Retinal pigment epithelial cell (primary cell): ENCODE measurements at places on chromosomes 16 and 17.

- no peak for DNase-seq
Observed at GRCh38 chr17:1166276-1166675, 13.5 kb downstream of the ABR start.

DNA sequence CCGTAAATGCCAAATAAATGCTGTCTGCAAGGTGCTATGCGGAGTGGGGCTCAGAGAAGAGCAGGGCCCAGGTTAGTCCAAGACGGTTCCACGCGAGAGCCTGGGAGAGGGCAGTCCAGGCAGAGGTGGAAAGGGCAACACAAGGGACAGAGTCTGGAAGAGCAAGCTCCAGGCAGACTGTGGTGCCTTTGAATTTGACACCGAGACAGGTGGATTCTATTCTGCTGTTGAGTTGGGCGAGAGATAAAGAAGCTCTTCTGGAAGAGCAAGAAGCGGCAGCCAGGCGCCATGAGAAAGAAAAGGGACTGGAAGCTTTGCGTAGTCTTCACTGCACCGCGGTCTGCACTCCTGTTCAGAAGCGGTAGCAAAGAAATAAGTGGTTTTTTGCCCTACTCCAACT, 55.6 kb downstream of the CYTH1 start:
- no peak for DNase-seq

DNA sequence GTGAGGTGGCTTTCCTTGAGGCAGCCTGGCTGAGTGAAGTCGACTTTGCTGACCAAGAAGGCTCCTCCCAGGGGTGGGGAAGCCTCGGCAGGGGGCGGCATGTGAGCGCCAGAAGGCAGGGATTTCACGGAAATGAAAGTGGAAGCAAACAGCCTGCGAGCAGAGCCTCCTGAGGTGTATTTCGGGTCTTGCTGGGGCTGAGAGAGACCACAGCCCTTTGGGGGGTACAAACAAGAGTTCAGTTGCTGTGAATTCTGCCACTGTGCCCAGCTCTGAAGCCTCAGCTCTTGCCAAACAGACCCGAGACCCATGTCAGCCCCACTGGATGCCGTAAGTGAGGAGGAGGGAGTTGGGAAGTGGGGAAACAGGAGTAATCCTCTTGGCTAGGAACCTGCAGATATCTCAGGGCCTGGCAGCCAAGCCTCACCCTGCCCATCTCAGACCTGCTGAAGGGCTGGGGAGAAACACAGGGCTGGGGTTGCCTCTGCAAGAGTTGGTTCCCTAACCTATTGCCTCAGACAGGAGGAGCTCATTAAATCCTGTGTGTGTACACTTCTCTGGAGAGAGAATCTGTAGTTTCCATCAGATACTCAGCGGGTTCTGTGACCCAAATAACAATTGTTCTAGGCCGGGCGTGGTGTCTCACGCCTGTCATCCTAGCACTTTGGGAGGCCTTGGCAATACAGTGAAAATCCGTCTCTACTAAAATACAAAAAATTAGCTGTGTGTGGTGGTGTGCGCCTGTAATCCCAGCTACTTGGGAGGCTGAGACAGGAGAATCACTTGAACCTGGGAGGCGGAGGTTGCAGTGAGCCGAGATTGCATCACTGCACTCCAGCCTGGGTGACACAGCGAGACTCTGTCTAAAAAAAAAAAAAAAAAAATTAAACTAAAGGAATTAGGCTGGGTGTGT, at the start of gene IFI35:
Gene IFI35 (plus strand): TSS at position 146 of the 913 bp plus-strand sequence. CDS start 164 bp downstream, at position 310.
- DNase-seq = no peak

- DNase-seq = no peak
Observed at GRCh38 chr17:65483438-65483837, 78.0 kb downstream of the AXIN2 start.

DNA sequence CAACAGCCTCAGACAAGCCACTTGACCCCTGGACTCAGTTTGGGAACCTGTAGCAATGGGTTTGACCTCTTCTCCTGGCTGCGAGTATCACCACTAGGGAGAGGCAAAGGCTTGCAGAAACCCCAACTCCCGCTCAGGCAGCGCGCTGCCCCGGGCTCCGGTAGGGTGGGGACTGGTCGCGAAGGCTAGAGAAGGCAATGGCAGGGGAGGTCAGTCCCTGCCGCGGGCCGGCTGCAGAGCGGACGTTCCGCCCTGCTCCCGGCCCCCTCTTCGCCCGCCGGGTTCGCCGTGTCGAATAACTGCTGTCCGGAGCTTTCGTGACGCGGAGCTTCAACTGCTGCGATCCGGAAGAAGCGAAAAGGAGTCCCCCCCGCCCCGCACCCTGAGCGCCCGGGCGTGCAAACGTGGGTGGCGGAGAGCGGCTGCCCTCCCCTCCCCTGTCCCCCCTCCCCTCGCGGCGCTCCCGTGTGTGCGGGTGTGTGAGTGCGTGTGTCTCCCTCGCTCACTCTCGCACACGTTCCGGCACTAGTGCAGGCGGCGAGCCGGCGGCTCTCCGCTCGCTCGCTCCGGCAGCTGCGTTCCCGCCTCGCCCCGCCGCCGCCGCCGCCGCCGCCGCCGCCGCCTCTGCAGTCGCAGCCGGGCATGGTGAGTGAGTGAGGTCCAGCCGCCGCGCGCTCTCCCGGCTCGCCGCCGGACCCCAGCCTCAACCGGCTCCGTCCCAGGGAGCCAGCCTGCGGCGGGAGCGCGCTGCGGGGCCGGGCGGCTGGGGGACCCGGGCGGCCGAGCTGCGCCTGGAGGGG, 772 bp upstream of the SHISA6 start:
- no peak for DNase-seq

- DNase-seq = no peak
Observed at GRCh38 chr16:49587511-49587910, 213.9 kb downstream of the C16orf78 start.

DNA sequence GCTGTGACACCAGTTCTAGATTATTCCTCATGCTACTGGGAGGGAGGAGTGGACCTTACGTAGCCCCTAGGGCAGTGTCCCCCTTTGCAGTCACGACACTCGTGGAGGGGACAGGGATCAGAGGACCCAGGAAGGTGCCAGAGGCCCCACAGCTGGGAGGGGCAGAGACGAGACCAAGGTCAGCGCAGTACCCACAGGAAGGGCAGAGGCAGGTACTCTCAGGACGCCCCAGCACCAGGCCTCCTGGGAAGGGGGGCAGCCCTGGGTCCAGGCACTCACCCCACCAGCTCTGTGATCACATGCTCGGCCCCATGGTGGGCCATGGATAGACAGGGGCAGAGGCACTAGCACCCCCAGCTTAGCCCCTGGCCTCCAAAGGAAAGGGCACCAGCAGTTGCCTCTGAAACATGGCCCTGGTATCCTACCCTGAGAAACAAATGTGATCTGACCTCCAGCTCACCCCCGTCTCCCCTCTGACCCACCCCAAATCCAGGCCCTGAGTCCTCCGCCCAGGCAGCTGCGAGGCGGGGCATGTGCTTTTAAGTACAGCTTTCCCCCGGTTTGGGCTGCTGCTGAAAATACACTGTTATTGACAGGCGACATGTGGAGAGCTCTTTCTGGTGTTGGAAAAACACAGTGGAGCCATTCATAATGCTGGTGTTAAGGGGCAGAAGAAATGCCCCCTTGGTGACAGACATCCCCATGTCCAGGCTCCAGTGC, 361.9 kb downstream of the C16orf95 start:
- no peak for DNase-seq

GRCh38 chr17:19762515-19762961, 14.4 kb upstream of the ALDH3A1 start:
- no peak for DNase-seq

DNA sequence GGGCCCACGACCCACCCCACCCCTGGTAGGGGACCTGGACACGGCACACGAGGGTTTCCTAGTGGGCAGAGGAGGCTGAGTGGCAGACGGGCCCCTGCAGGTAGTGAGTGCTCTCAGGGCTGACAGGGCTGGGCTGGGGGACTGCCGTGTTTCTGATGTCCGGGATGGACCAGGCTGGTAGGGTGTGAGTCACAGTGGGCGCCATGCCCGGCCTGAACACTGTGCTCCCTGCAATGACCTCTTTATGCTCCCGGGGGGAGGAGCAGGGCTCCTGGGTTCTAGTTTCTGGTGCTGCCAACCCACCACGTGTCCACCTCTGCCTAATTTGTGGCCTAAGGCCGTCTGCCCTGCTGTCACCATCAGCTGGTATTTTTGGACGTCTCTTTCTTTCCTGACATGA, 26.3 kb downstream of the ARHGAP23 start:
- DNase-seq = peak; percentile 84

DNA sequence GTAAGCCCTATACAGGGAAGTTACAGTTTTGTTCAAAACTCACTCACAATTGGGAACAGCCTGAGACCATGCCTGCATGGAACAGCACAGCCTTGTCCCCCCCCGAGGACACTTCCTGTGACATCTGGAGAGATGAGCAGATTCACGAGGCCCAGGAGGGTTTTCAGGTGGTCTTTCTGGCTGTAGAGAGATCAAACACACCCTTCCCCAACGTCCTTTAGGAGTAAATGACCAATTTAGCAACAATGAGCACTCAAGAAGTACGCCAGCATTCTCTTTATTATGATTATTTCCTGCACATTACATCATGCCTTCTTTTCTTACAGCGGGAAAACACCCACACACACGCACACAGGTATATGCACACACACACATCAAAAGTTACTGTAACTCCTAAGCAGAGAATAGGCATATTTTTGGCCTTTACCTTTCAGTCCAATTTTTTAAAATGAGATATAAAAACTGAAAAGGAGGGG, 39.0 kb downstream of the ADCY9 start:
- DNase-seq = no peak

GRCh38 chr16:15790458-15790857, 66.4 kb downstream of the MYH11 start:
- no peak for DNase-seq

- no peak for DNase-seq
Observed at GRCh38 chr17:2040942-2041560, 771 bp upstream of the OVCA2 start.

- no peak for DNase-seq
Observed at GRCh38 chr17:59328601-59329000, 2.9 kb upstream of the YPEL2 start.

DNA sequence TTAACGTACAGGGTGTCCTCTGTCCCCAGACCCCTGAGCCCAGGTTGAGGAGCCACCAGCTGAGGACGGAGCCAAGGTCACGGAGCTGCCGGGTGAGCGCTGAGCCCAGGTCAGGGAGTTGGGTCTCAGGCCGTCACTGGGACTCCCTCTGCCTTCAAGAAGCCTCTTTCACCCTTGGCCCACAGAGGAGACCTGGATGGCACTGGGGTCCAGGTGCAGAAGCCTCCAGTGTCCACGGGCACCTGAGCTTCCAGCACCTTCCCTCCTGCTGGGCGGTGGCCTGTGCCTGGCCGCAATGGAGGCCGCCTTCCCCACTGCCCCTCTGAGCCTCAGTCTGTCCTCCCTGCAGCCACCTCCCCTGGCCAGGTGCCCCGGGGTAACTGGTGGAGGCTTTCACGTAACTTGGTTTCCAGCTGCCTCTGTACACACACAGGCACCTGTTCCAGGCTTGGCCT, 31.6 kb upstream of the CDH15 start:
- DNase-seq = no peak

DNA sequence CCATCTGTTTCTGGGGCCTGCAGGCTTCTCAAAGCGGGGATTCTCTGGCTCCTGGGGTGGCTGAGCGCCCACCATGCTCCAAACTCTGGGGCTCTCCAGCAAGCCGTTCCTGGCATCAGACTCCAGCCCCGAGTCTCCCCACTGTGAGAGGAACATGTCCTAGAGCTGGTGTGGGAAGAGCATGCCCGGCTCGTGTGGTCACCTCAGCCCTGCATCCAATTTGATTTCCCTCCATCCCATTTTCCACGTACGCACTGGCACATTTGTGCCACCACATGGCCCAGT, 23.2 kb upstream of the KCNJ12 start:
- no peak for DNase-seq

- no peak for DNase-seq
Observed at GRCh38 chr16:56263711-56264608, 72.7 kb downstream of the GNAO1 start.

GRCh38 chr17:17868641-17869522, 32.1 kb upstream of the SREBF1 start:
- DNase-seq = no peak

- no peak for DNase-seq
Observed at GRCh38 chr16:19854543-19854876, 30.1 kb downstream of the GPRC5B start.

DNA sequence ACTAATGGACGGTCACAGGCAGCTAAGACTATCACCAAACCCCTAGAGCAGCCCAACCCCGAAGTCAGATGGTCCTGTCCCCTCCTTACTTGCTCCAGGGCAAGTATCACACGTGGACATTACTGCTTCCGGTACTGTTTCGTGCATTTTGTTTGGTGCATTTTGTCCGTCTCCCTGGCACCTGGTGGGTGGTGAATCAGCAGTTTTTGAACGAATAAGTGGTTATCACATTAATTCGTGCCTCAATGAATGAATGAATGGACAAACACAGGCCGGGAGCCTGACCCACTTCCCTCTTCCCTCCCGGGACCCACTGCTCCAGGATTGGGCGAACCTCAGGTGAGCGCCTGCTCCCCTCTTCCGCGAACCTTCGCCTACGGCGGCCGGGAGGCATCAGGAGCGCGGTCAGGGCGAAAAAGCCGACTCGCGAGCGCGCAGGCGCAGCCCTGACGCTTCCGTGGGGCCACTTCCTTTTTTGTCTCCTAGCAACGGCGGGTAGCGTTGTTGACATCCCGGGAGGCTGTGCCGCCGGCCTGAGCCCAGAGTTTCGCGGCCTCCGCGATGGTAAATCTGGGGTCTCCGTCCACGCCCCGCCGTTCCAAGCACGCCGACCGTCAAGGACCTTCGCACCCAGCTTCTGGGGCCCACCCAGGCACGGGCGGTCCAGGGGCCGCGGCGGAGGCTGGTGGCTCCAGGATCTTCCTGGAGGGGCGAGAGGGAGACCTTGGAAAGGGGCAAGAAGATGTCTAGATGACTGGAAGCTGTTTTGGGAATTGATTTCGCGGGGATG, at the start of gene DYNLRB2:
Gene DYNLRB2 (plus strand): TSS at position 478 of the 790 bp plus-strand sequence. CDS start 84 bp downstream, at position 562.
- peak; percentile 73 for DNase-seq

DNA sequence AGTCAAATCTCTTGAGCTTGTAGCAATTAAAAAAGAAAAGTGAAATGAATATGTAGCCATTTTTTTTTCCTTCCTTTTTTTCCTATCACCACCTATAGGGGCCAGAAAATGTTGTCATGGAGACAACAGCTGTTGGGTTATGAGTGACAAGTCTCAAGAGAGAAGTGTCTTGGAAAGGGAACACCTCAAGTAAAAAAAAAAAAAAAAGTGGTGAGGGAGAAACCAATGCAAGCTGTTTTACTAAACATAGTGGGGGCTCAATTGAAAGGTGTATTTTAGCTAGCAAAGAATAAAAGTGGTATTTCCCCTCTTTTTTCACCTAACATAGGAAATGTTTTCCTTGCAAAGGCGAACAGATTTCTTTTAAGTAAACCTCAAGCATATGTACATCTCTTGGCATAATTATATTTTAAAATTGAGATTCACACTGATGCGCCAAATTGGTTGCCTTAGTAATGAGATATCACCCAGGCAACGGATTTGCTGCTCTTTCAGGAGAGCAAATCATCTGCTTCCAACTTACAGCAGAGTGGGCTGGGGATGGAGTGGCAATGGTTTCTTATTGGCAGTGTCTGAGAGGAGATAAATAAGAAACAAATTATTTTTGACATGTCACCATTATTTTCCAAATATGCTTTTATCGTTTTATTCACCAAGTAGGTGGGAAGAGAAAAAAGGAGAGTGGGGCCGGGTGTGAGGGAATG, 183.6 kb downstream of the MYO1D start:
- DNase-seq = no peak
